Esophagus squamous epithelium (tissue), 5 donors: ENCODE measurements at places on chromosomes 1 and 21.

- no peaks in the 10 kb centered on the region for H3K4me1 ChIP-seq
- H3K27ac ChIP-seq = peak overlapping the region; percentile 1
- H3K27me3 ChIP-seq = no peaks in the 10 kb centered on the region
- peaks cover 30% of the 10 kb centered on the region for H3K36me3 ChIP-seq
- no peak for DNase-seq
These were observed 12.5 kb downstream of the EPS15 start for GRCh38 chr1:51506537-51506936.

- no peak for DNase-seq
- H3K4me1 ChIP-seq = no peaks in the 10 kb centered on the region
- no peaks in the 10 kb centered on the region for H3K36me3 ChIP-seq
These were observed 146.2 kb upstream of the KRTAP19-8 start for GRCh38 chr21:31184459-31184858.

- no peak for DNase-seq
- H3K27ac ChIP-seq = no peak overlapping the region
- no peak overlapping the region for H3K4me3 ChIP-seq
- H3K27me3 ChIP-seq = peaks cover 40% of the 10 kb centered on the region
These were observed 7.1 kb upstream of the PCBP3 start for GRCh38 chr21:45636459-45636858.

GRCh38 chr1:6167391-6168303 lies 12.5 kb downstream of the CHD5 start:
- H3K4me1 ChIP-seq = no peaks in the 10 kb centered on the region
- no peak for DNase-seq
- peaks cover 99% of the 10 kb centered on the region for H3K27me3 ChIP-seq
- no peak overlapping the region for H3K4me3 ChIP-seq
- no peaks in the 10 kb centered on the region for H3K36me3 ChIP-seq

GRCh38 chr1:175364424-175365076 lies 172.0 kb upstream of the KIAA0040 start:
- DNase-seq = no peak
- H3K4me1 ChIP-seq = no peaks in the 10 kb centered on the region
- H3K27ac ChIP-seq = no peak overlapping the region
- no peaks in the 10 kb centered on the region for H3K27me3 ChIP-seq

GRCh38 chr1:96145492-96145891 lies 576.1 kb upstream of the PTBP2 start:
- no peaks in the 10 kb centered on the region for H3K36me3 ChIP-seq
- H3K4me1 ChIP-seq = no peaks in the 10 kb centered on the region
- H3K4me3 ChIP-seq = no peak overlapping the region
- no peaks in the 10 kb centered on the region for H3K27me3 ChIP-seq
- no peak for DNase-seq

- H3K36me3 ChIP-seq = peaks cover 36% of the 10 kb centered on the region
- H3K27ac ChIP-seq = no peak overlapping the region
- no peaks in the 10 kb centered on the region for H3K4me1 ChIP-seq
- no peak overlapping the region for H3K4me3 ChIP-seq
These were observed 61.0 kb downstream of the OBSCN start for GRCh38 chr1:228268881-228269265.

DNA sequence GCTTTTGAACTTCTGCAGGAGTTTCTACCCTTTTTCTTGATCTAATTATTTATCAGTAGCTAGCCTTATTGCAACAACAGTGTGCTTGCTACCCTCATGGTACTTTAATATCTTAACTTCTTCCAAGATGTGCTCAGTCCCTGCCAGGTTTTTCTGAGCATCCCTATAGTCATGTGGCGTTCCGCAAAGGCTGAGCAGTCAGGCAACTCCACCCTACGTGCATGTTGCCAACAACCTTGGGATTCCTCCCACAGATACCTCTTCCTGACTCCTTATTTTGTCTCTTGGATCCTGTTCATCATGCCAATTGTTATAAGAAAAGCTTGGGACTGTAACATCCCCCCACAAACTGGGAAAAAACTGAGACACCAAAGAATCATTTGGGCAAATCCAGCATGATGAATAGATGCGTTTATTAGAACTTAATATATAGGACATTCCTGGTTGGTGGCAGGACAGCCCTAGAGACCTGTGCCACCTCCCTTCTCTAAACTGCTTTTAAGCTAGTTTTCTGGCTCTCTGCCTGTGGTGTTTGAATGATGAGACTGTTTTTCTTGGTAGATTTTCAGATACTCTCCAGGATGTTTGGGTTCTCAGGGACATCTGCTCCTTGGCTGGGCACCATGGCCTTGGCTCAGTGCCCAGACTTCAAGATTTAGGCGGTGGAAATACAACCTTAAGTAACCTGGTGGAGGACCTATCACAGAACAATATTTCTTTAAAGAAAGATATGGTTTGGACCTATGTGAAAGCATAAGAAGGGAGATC lies 27.1 kb upstream of the KCTD3 start:
- H3K36me3 ChIP-seq = no peaks in the 10 kb centered on the region
- peaks cover 23% of the 10 kb centered on the region for H3K4me1 ChIP-seq
- H3K27ac ChIP-seq = no peak overlapping the region

DNA sequence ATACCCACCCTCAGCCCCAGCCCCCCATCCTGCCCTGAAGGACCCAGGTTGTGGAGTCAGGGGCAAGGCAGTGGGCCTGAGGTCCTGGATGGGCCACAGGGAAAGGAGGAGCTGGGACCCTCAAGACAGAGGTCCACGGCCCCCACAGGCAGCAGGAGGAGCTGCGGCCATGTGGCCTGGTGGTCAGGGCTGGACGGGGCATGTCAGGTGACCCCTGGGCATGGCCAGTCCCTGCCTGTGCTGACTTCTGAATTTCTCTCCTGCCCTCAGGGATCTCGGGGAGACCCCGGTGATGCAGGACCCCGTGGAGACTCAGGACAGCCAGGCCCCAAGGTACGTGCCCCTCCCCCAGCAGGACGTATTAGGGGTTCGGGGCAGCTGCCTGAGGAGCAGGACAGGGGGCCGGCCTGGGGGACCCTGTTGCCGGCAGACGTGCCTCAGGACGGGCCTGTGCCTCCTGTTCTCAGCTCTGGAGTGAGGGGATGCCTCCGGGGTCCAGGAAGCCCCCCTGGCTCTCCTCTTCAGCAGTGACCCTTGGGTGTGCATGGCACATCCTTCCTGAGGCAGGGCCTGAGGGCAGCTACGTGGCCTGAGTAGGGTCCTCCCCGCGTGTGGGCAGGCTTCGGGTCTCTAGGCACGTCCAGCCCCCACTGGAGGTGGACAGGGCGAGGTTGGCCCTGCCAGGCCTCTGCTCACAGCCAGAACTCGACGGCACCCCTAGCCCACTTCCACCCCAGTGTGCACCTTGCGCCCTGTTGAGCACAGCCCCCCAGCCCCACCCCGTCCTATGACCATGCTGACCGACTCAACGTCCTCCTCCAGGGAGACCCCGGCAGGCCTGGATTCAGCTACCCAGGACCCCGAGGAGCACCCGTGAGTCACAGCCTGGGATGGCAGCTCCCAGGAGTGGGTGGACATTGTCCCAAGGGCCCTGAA lies 23.6 kb downstream of the COL6A2 start:
- no peak overlapping the region for H3K4me3 ChIP-seq
- peaks cover 17% of the 10 kb centered on the region for H3K36me3 ChIP-seq
- no peaks in the 10 kb centered on the region for H3K4me1 ChIP-seq
- DNase-seq = no peak
- no peak overlapping the region for H3K27ac ChIP-seq
- H3K27me3 ChIP-seq = no peaks in the 10 kb centered on the region

DNA sequence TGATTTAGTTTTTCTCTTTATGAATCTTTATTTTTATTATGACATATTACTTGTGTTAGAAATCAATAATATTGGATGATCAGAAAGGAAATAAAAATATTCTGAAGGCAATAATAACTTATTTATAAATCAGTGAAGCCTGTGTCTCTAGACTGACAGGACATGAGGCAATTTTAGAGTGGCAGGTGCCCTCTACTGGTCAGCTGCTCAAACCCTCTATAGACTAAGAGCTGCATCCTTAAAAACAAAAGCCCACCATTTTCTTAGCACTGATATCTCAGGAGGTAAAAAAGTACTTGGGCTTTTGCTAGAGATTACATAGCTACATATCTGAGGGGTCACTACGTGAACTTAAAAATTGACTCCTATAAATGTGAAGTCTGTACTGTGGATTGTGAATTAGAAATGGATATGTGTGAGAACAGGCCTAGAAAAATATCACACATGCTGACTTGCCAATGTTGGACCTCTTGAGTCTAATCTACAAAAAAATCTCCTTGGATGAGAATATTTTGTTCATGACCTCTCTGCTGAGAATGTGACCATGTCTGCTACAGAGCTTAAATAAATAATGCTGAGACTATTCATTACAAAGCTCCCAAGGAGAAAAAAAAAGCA lies 597.9 kb upstream of the ADAMTS5 start:
- no peak overlapping the region for H3K4me3 ChIP-seq
- H3K36me3 ChIP-seq = no peaks in the 10 kb centered on the region
- no peaks in the 10 kb centered on the region for H3K27me3 ChIP-seq
- H3K4me1 ChIP-seq = no peaks in the 10 kb centered on the region
- no peak overlapping the region for H3K27ac ChIP-seq

DNA sequence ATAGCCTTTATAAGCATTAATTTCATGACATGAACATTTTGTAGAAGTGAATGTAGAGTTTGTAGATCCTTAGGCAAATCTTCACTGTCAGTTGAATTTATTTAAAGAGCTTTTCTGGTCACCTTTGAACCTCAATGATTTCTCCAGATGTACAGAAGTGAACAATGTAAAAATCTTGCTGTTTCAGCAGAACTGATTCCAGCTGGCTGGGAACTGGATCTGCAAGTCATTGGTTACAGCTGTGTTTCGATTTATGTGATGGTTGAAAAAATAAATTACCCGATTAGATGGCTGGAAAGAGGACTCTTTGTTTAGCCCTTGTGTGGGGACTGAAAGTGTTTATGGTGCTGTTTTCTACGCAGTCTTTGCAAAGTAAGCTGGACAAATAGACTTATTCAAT lies 849.8 kb downstream of the USP25 start:
- peaks cover 9% of the 10 kb centered on the region for H3K4me1 ChIP-seq
- H3K36me3 ChIP-seq = no peaks in the 10 kb centered on the region
- peak overlapping the region; percentile 65 for H3K27ac ChIP-seq
- no peaks in the 10 kb centered on the region for H3K27me3 ChIP-seq
- peak overlapping the region; percentile 31 for H3K4me3 ChIP-seq

- no peaks in the 10 kb centered on the region for H3K36me3 ChIP-seq
- H3K4me1 ChIP-seq = no peaks in the 10 kb centered on the region
- peaks cover 58% of the 10 kb centered on the region for H3K27me3 ChIP-seq
- H3K4me3 ChIP-seq = no peak overlapping the region
- no peak overlapping the region for H3K27ac ChIP-seq
These were observed 108.0 kb downstream of the PTPRU start for GRCh38 chr1:29344336-29344735.

DNA sequence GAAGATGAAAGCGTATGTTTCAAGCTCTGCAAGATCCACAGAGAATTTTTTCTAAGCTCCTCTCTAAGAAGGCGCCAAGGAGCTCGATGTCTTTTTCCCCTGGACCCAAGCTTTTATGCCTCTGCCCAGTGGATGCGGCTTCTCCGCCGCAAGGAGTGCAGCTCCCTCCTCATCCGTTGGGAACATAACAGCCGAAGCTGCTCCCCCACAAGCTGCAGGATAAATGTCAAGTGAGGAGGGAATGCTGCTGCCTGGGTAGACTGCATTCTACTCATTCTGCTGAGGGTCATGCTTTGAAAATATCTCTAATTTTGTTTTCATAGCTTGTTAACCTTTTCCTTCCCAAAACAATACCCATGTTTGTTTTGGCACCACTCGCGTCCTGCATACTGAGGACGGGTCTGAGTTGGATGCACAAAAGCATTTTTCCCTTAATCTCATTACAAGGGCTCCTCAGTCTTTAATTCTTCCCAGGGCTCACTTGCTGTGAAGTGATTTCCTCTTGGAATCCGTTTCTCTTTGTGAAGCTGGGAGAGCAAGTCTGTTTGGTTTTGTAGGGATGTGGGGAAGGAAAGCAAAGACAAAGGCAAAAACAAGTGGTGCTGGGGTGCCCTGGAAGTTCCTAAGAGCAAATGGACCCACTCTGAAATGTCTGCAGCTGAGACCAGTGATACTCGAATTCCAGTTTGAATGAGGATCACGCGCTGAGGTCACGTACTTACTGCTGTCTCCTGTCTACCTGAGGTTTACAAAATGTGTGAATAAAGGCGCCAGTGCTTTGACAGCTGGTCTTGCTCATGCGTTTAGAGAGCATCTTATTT lies 134.0 kb upstream of the IRF2BP2 start:
- no peaks in the 10 kb centered on the region for H3K27me3 ChIP-seq
- DNase-seq = no peak
- H3K4me1 ChIP-seq = peaks cover 23% of the 10 kb centered on the region
- H3K27ac ChIP-seq = peak overlapping the region; percentile 63
- H3K36me3 ChIP-seq = no peaks in the 10 kb centered on the region
- H3K4me3 ChIP-seq = no peak overlapping the region

DNA sequence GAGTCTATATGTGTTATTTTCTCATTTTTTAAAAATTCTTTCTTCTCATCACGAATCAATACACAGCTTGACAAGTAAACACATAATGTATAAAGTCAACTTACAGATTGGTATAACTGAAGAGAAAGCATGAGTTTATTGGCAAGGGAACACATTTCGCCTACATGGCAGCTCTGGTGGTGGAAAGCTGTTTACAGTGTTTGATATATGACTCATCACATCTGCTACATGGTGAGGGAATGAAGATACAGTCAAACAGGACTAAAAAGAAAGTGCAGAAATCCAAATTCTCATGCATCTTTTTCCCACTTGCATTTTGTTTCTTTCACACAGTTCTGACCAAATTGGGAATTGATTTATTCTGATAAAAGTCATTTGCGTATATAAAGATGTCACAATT lies 122.2 kb upstream of the ADGRL4 start:
- H3K4me3 ChIP-seq = no peak overlapping the region
- no peak overlapping the region for H3K27ac ChIP-seq
- no peak for DNase-seq
- no peaks in the 10 kb centered on the region for H3K27me3 ChIP-seq
- H3K36me3 ChIP-seq = no peaks in the 10 kb centered on the region
- H3K4me1 ChIP-seq = no peaks in the 10 kb centered on the region

DNA sequence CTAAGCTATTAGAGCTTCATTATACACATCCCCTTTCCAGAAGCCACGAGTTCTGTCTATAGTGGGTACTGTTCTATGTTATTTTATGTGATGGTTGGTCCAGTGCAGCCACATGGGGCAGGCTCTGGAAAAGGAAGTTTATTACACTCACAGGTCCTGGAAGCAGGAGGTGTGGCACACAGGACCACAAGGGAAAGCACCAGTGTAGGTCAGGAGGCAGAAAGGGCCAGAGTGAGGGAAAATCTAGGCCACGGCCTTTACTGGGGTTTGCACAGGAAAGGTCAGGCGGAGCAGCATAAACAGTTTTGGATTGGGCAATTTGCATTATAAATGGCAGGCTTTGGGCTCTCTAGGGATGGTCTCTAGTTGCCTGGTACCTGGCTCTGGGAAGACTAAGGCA lies 21.8 kb upstream of the CNIH3 start:
- peaks cover 3% of the 10 kb centered on the region for H3K4me1 ChIP-seq
- DNase-seq = no peak
- no peaks in the 10 kb centered on the region for H3K27me3 ChIP-seq
- no peaks in the 10 kb centered on the region for H3K36me3 ChIP-seq

DNA sequence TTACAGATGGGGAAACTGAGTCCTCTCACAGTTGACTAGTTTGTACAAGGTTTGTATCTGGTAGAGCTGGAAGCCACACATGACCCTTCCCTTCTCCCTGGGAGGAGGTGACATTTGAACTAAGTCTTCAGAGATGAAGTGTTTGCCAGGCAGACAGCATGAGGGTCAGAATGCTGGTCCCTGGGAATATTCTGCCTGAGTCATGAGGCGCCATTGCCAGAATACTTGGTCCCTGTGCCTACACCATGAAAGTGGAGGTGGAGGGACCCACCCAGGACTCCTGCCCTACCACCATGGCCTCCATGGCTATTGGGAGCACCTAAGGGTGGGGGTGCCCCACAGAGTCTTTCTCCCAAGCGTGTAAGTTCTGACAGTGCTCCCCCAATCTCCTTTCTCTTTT lies 7.0 kb downstream of the RPS6KA1 start:
- H3K4me1 ChIP-seq = peaks cover 13% of the 10 kb centered on the region
- H3K27me3 ChIP-seq = no peaks in the 10 kb centered on the region
- H3K4me3 ChIP-seq = no peak overlapping the region
- DNase-seq = no peak
- no peak overlapping the region for H3K27ac ChIP-seq
- no peaks in the 10 kb centered on the region for H3K36me3 ChIP-seq
